ENCODE measurements at places on chromosomes 1 and 21. TPM values are rescaled to one million over a fixed set of nuclear protein-coding genes. Genes with fewer than 3 reads are reported as not detected.
A peak's percentile ranks its signal among the peaks of the same experiment; 100 is the strongest.

The CFHR4 gene
- total RNA-seq, result not detected

GRCh38 chr1:150156868-150157603 is 7.3 kb downstream of the PLEKHO1 start:
- DNase-seq, result no peak

GRCh38 chr1:145795257-145795881 is 28.5 kb downstream of the RNF115 start:
- no peak for DNase-seq

- no peak for DNase-seq
Measured at GRCh38 chr1:15542388-15543250, 16.0 kb downstream of the DNAJC16 start.

The OBSCN gene
- 25.0 TPM for total RNA-seq

The COL9A2 gene
- total RNA-seq, result 27.4 TPM

- DNase-seq, result no peak
Measured at GRCh38 chr1:88892357-88892877, 1.1 kb upstream of the GTF2B start.

DNA sequence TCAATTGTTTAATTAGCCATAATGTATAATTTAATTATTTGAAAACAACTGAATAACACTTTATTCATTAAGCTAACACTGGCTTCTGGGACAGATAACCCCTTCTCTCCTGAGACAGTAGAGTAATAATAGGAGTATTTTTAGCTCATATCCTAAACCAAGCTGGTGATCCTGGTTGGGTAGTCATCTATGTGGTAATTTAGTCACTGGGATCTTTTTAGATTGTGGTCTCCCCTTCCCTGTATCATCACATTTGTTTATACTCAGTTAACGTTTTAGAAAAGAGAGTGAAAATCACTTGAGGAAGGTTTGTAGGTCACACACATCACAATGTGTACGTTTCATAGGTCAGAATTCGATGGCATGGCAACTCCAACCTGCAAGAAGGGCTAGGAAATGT is 1356.6 kb upstream of the ADGRL2 start:
- DNase-seq, result no peak

DNA sequence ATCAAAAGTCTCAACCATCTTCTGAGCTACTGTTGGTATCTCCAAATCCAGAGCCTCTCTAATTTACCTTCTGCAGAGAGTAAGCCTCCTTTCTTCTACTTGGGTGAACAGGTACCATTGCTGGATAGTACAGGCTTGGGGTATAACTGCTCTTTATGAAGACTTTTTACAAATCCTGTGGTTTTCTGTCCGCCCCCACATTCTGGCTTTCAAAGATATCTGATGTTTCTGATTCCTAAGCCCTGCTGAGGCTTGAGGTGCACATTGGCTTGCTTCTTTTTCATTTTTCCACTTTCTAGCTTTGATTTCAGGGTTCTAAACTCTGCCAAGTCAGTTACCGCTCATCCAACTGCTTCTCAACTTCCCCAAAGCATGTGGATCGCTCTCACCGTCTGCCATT is 37.1 kb downstream of the TENT5C start:
- no peak for DNase-seq

GRCh38 chr1:27109103-27109822 is 45.7 kb downstream of the SLC9A1 start:
- DNase-seq, result peak; percentile 51

Measured in activated T-cell treated with anti-CD3 and anti-CD28 coated beads, Interleukin-2, amount 50 U/mL, for 72 hours (primary cell).